ENCODE measurements at places on chromosomes 16 and 17. TPM values are rescaled to one million over a fixed set of nuclear protein-coding genes. Genes with fewer than 3 reads are reported as not detected.
A peak's percentile ranks its signal among the peaks of the same experiment; 100 is the strongest.

The PMFBP1 gene
- total RNA-seq: 0.27 TPM

DNA sequence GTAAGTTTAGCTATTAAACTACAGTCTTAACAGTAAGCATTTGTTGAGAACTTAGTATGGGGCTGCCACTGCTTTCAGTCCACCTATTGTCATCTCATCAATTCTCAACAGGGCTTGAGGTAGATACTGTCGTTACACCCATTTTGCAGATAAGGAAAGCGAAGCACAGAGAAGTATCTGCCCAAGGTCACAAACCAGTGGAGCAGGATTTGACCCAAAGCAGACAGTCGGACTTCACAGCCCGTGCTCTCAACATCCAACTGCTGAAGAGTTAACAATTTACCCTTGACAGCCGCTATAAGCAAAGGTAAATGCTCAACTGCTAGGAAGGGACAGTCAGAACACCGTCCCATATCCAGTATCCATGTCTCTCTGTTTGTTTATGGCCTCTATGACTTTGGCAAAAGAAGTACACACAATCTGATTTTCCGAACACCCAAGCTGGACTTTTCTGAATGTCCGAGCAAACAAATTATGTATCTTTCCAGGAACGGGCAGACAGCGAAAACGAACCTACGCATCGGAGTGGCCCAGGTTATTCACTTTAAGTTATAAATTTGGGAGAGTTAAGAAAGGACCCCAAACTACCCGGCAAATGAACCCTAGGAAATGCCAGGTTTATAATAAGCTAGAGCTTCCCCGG lies 1.2 kb downstream of the SIAH1 start:
- DNase-seq: peak; percentile 22

GRCh38 chr16:507996-508395 lies 19.5 kb upstream of the CAPN15 start:
- no peak for DNase-seq

GRCh38 chr16:27485811-27486210 lies 63.9 kb downstream of the GTF3C1 start:
- DNase-seq: no peak

GRCh38 chr17:40900809-40901356 lies 15.8 kb upstream of the KRT20 start:
- no peak for DNase-seq

The GPR139 gene
- not detected for total RNA-seq

The PERCC1 gene
- total RNA-seq: not detected

- no peak for DNase-seq
These were observed 46.3 kb downstream of the TANGO6 start for GRCh38 chr16:68889508-68890150.

- DNase-seq: peak; percentile 17
These were observed 41.9 kb downstream of the FTO start for GRCh38 chr16:53745753-53746266.

- DNase-seq: peak; percentile 8
These were observed 9.2 kb downstream of the CHMP6 start for GRCh38 chr17:81000631-81001357.

DNA sequence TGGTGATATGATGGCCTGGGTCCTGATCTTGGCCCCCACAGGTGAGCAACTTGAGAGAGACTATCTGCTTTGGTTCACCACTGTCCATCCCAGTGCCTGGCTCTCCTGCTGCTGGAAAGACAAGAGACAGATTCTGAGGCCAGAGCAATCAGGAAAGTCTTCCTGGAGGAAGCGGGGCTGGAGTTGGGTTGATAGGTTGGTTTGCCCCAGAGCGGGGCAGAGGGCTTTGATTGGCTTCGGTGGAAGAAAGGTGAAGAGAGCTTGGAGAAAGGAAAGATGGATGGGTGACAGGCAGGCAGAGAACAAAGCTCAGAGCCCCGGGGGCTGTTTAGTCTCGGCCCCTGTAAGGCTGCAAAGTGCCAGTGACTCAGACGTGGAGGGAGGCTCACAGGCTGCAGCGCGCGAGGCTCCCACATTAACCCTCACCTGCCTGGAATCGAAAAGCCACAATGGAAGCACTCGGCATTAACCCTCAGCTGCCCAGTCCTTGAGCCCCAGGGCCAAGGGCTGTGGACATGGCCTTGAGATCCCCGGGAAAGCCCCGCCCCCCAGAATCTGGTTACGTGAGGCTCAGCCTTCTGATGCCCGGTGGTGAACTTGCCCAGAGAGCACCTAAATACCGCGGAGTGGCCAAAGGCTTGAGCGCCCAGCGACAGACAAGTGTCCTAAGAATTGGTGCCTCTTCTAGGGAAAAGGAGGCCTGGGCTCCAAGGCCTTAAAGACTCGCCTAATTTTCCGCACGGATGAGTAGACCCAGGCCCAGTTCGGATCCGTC lies 996 bp upstream of the CPNE2 start:
- no peak for DNase-seq

The MYL11 gene
- total RNA-seq: 1.5 TPM

The PRSS33 gene
- not detected for total RNA-seq

DNA sequence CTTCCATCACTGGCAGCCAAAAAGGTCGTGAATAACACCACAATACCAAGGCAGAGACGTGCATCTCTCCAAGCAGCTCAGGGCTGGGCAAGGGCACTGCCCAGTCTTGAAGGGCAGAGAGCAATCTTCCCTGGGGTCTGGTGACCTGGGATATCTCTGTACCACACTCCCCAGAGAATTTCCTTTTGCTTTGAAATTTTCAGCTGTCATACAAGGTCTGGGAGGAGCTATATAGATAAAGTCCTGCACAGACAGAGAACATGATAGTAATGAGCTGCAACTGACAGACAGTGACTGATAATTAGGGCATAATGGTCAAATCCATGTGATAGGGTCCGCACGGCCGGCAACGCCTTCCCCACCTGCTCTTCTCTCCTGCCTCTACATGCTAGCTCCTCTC lies 68.2 kb downstream of the DYNLRB2 start:
- no peak for DNase-seq

DNA sequence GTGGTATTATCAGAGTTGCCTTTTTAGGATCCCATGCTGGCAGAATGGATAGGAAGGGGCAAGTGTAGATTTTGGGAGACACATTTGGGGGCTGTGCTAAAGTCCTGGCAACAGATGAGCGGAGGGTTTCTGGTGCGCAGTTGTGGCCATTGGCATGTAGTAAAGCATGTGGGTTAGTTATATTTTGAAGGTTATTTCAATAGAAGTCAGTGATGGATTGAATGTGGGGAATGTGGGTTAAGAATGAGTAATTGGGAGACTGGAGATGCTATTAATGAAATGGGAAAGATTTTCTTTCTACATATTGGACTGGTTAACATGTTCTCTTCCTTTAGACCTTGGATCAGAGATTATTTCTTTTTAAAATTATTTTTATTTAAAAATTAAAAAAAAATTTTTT lies 10.0 kb downstream of the DUS2 start:
- DNase-seq: no peak

GRCh38 chr17:32111141-32111771 lies 31.0 kb upstream of the RHOT1 start:
- peak; percentile 46 for DNase-seq

GRCh38 chr16:5016967-5017677 lies 16.6 kb downstream of the NAGPA start:
- no peak for DNase-seq

DNA sequence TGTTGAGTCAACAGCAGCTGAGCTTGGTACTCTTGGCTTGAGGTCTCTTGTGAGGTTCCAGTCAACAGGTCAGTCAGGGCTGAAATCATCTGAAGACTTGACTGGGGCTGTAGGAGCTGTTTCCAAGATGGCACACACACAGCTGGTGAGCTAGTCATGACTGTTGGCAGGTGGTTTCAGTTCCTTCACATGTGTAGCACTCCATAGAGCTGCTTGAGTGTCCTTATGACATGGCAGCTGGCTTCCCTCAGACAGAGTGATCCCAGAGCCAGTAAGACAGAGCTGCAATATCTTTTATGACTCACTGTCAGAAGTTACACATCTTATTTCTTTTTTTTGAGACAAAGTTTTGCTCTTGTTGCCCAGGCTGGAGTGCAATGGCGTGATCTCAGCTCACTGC lies 19.5 kb upstream of the GAS7 start:
- no peak for DNase-seq

DNA sequence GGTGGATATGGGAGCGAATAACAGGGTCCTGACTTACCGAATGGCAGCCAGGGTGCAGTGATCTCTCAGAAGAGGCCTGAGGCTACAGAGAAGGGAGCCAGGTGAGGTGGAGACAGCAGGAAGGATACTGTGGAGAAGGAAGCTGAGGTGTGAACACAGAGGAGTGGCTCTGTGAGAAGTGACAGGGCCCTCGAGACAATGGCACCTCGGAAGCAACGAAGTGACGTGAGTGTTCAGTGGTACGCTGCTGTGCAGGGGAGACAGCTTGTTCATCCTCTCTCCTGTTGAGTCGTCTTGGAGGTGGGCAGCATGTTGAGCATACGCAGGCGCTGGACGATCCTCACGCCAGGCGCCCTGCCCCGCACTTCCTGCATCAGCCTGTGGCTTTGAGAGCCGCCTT lies 390.3 kb downstream of the CPPED1 start:
- DNase-seq: no peak

The CCL1 gene
- not detected for total RNA-seq
